Neural crest cell (in vitro differentiated cells): ENCODE measurements at places on chromosomes 7 and 10.

GRCh38 chr10:691216-691615 lies 1.7 kb upstream of the DIP2C start:
- no peak for DNase-seq

GRCh38 chr7:42753811-42754363 lies 158.0 kb downstream of the C7orf25 start:
- DNase-seq, result peak; percentile 9

GRCh38 chr10:48236199-48236621 lies 38.3 kb downstream of the FRMPD2 start:
- DNase-seq, result no peak

GRCh38 chr10:110648692-110649346 lies 4.7 kb downstream of the RBM20 start:
- no peak for DNase-seq

- no peak for DNase-seq
Measured at GRCh38 chr7:82676777-82677463, 233.3 kb upstream of the CACNA2D1 start.

DNA sequence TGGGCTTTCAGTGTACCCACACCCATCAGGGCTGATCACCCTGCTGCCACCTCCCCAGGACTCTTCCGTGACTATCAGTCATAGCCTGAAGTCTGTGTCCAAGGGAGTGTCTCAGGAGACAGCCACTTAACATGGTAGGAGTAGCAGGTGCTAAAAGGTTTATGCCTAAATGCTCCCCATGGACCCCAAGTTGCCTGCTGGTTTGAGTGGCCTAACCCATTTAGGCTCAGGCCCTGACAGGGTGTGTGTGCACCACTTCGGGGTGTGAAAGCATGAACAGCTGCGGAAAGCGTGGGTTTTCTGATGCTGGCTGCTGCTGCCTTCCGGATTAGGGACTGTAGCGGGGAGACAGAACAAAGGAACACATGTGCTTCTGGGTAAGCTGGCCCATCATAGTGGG lies 93.2 kb upstream of the SAMD8 start:
- no peak for DNase-seq

GRCh38 chr7:104890216-104890615 lies 123.8 kb upstream of the KMT2E start:
- no peak for DNase-seq

- DNase-seq, result no peak
Measured at GRCh38 chr10:117746541-117747448, 204.2 kb downstream of the EMX2 start.

GRCh38 chr7:21486511-21486910 lies 56.3 kb upstream of the DNAH11 start:
- DNase-seq, result no peak

DNA sequence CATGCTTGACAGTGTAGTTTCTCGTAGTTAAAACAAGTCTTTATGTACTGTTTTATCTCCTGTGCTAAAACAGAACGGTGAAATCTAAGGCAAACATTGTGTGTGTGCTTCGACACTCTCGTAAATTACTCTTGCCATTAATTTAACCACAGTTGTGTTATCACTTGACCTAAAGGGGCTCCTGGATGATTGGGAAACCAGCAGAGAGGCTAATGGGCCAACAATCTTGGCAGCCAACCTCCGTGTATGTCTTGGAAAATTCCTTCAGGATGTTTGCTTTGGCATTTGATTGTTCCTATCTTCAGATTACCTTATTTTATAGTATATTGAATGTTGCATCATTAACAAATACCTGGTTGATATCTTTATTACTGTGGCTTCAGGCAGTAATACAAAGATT lies 409.5 kb downstream of the SDK1 start:
- DNase-seq, result no peak

DNA sequence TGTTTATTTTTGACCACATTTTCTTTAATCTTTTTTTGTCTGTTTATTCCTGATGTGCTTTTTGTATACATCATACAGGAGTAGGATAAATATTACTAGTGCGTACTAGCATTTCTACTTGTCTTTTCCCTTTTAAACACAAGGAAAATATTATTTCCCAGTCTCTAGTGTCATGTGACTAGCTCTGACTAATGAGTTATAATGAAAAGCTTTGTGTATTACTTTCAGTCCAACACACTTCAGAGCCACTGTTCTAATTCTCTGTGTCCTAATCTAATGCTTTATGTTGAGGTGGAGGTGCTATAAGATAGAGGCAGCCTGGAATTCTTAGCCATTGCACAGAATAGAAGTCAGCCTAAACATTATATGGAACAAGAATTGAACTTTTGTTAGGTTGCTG lies 65.0 kb upstream of the RAB18 start:
- DNase-seq, result no peak

DNA sequence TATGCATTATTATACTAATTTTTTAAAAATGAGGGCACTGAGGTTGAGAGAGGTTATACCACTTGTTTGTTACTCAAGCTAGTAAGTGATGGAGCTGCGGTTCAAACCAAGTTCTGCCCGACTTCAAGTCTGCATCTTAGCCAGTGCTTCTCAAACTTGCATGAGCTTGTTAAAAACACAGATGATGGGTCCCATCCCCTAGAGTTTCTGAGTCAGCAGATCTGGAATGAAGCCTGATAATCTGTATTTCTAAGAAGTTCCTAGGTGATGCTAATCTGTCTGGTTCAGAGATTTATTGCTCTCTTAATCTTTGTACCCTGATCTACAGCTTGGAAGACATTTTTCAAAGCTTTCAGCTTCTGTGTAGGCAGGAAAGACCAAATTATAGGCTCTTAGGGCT lies 67.7 kb upstream of the CC2D2B start:
- no peak for DNase-seq

- DNase-seq, result no peak
Measured at GRCh38 chr7:3753868-3754267, 452.8 kb downstream of the SDK1 start.

DNA sequence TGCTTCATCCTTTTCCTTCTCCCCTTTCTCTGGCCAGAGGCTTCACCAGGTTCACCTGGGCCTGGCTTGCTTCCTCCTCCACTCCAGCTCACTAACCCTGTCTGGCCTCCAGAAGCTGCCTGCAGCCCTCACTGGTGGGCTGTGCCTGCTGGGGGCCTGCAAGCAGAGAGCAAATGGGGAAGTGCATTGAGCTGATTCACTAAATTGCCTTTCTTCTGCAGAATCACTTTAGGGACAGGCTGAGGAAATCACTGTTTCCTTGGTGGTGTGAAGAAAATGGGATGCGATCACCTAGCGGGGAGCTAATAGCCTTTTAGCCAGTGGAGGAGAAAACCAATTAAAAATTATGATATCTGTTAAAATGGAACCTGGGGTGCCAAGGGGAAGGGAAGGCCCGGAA lies 3.0 kb downstream of the RET start:
- no peak for DNase-seq

DNA sequence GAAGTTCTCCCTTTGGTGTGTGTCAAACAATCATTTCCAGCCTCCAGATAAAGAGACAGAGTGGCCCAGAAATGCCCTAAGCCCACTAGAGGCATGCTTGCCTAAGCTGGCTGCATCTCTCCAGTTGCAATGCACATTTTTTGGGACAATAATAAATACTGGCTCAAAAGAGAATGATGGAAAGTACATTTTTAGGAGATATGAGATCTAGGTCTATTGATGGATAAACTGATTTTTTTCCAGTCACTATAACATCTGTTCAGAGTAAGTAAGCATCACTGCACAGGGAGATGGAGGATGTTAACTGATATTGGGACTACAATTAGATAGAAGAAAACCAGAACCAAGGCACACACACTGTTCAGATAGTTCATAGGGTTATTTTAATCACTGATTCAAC lies 553.0 kb downstream of the GRM8 start:
- no peak for DNase-seq

DNA sequence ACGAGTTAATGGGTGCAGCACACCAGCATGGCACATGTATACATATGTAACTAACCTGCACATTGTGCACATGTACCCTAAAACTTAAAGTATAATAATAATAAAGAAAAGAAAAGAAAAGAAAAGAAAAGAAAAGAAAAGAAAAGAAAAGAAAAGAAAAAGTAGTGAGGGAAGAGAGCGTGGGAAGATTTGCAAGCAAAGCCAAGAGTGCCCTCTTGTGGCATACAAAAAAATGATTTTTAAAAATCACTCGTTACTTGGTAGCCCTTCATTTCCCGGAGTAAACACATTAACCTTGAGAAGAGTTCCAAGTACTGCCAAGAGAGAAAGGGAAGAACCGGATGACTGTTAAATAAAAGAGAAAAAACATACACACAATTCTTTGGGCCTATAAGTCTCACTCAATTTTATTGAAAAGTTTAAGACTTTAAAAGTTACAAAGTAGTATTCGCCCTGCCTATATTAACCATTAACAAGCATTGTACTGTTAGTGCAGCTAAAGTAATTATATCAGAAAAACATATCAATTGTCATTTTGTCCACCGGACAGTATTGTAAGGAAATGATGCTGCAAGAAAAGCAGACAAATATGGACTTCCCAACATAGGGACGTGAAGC lies 6.2 kb upstream of the CH25H start:
- no peak for DNase-seq

DNA sequence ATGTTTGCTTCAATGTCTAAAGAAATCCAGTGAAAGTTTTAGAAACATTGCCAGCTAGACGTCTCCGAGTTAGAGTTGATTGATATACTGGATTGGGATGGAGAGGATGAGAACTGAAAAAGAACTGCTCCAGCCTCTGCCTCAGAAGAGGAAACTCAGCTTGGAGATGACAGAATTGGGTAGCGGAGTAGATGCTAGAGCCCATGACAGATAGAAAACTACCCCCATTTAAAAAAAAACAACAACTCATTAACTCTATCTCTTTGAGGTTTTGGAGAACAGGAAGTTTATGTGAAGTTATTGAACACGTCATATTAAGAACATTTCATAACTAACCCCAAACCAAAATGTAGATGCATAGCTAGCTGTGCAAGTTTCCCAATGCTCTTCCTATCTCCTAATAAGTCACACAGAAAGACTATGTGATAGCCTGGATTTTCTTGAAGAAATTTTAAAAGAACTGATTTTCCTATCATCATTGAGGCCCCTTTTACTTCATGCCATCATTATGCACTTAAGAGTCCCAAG lies 28.3 kb upstream of the AFAP1L2 start:
- no peak for DNase-seq

DNA sequence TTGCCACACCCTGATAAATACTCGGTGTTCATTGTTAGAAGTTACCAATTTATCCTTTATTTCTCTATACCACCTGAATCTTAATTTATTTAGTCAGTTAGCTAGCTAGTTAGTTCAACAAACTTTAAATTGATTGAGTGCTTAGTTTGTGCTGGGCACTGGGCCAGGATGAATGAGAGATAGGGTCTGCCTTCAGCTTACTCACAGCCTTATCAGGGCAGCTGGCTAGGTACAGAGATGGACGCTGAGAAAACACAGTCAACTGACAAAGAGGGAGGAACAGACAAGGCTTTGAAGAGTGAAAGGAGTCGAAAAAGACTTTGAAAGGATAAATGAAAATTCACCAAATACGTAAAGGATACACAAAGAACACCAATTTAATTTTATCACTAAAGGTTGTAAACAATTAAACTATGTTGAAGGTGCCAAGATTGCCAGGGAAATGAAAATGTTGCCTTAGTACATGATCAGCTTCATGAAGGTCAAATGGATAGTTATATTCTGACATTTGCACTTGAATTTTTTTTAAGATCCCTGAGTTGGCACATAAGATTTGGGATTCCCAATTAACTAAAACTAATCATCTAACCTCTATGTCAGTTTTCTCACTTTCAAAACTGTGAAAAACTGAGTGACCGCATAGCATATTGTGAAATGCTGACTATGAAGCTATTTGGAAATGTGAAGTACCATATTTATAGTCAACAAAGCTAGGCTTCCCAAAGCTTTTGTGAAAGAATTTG lies 2.1 kb downstream of the CAV2 start:
- DNase-seq, result no peak

- no peak for DNase-seq
Measured at GRCh38 chr7:47936323-47936722, 11.9 kb downstream of the PKD1L1 start.

DNA sequence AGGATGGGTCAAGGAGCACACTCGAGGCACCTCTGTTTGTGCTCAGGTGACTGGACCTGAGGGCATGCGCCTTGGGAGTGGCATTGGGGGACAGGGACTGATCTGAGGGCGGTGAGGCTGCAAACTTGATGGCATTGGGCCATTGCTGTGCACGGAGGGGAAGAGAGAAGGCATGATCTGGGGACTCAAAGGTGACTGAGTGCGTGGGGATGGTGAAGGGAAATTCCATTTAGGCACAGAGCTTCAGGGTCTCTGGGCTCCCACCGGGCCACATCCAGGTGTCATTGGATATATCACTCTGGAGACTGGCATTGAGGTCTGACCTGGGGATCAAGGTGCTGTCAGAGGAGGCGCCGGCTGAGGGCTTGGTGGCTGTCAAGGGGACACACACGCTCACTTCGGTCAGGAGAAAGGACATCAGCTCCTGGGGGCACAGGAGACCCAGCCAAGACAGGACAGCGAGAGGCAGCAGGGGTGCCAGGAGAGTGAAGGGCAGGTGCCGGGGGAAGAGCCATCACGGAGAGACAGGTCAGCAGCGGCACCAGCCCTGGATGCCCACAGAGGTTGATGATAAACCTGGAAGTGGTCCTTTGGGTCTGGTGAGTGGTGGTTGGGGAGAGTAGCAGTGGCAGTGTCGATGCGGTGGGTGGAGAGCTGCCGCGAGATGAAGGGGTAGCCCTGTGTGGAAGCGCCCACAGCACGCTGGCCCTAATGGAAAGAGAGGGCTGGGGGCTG lies 5.5 kb downstream of the ADCK2 start:
- no peak for DNase-seq

GRCh38 chr10:16811765-16812164 lies 5.5 kb downstream of the RSU1 start:
- no peak for DNase-seq

DNA sequence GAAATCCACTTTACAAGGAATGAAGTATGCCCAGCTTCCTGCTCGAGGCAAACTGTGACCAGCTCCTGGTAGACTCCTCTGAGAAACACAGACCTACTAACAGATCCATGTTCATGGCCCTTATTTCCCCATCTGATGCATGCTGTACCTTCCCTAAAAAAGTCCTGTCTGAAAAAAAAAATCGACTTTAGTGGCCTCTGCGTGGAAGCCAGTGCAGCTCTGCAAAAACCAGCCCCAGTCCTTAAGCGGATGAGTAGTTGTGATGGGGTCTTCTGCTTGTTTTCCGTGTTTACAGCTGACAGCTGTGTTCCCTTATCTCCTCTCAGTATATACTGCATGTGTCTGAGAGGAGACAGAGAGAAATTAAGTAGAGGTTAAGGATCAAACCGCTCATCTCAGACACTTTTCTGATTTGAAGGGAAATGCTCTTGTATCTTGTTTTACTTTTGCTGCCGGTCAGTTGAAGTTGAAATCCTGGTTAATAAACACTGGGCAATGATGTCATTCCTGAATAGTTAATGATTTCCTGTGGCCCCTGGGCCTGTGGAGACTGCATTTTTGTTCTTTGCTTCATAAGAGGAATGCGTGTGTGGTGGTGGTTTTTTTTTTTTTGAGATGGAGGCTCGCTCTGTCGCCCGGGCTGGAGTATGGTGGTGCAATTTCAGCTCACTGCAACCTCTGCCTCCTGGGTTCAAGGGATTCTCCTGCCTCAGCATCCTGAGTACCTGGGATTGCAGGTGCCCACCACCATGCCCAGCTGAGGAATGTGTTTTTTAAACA lies 67.6 kb downstream of the DOCK1 start:
- no peak for DNase-seq

GRCh38 chr7:157022681-157023588 lies 12.5 kb upstream of the MNX1 start:
- no peak for DNase-seq
